Cerebellum (tissue), 4 donors: ENCODE measurements at places on chromosomes 12 and 14. TPM values are rescaled to one million over a fixed set of nuclear protein-coding genes. Genes with fewer than 3 reads are reported as not detected.

GRCh38 chr12:6224550-6224949 lies 24.4 kb downstream of the CD9 start:
- DNase-seq: no peak

DNA sequence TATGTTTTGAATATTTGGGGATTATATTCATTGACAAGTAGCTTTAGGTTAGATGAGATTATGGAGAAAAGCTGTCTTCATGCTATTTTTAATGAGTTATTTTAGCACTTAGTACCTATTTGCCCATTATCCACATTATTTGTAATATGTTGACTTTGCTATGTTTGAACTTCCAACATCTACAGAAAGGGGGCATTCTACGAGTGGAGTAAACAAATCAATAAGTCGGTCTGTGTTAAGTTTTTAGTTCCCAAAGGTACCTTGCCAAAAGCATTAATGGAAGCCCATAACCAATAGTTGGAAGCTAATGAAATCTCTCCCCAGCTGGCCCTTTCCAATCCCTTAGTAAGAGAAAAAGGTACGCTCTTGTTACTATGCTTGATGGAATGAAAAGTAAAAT lies 250.0 kb upstream of the E2F7 start:
- no peak for DNase-seq

- DNase-seq: no peak
Measured at GRCh38 chr14:74853581-74853980, 22.4 kb downstream of the PROX2 start.

- DNase-seq: no peak
Measured at GRCh38 chr12:47947341-47947740, 16.1 kb upstream of the TMEM106C start.

- DNase-seq: no peak
Measured at GRCh38 chr12:24079083-24079482, 129.6 kb upstream of the SOX5 start.

The RCOR1 gene
- total RNA-seq: 15.6 TPM
